ENCODE measurements at places on chromosomes 11 and 22.

- DNase-seq: no peak
Observed at GRCh38 chr11:122354025-122354697, 238.1 kb upstream of the BLID start.

GRCh38 chr11:59841514-59841913 lies 3.8 kb downstream of the CBLIF start:
- DNase-seq: no peak

- DNase-seq: no peak
Observed at GRCh38 chr11:117495357-117495756, 167.7 kb downstream of the CEP164 start.

DNA sequence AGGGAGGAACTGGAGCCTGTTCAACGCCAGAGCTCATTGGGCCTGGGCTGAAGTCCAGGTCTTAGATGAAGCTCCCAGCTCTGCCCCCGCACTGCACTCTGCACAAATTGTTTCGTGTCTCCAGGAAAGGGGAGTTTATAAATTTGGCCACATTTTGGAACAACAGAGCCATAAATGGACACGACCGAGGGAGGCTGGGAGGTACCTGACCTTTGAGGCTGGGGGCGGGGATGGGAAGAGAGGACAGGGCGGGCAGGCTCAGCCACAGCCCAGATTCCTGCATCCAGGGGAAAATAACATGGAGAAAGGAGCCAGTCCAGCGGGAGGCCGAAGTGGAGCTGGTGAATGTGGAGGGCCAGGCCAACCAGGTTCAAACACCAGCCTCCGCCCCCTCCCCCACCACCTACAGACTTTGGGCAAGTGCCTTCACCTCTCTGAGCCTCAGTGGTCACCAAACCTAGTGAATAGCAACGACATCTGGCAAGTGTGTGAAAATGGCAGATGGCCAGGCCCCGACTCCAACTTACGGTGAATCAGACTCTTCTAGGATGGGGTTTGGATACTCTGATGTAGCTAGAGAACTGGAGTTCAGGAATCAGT lies 36.8 kb upstream of the SMTN start:
- DNase-seq: no peak

DNA sequence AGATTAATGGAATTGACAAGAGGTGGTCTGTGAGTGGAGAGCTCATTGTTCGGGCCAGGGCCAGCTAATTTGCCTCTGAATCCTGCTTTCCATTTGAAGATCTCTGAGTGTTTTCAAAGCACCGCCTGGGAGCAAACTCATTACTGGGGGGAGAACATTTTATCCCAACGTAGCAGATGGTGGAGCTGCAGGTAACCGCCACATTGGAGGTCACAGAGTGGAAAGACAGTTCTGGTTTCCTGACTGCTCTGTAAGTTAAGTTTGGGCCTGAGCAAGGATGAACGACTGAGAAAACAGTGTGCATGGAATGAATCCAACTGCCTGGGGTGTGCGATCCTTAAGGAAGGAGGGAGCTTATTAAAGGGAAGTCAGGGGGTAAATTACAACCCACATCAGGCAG lies 30.5 kb downstream of the LMO2 start:
- no peak for DNase-seq

GRCh38 chr22:28846994-28847393 lies 36.4 kb upstream of the ZNRF3 start:
- no peak for DNase-seq

- no peak for DNase-seq
Observed at GRCh38 chr11:46711303-46711702, 7.7 kb upstream of the F2 start.

DNA sequence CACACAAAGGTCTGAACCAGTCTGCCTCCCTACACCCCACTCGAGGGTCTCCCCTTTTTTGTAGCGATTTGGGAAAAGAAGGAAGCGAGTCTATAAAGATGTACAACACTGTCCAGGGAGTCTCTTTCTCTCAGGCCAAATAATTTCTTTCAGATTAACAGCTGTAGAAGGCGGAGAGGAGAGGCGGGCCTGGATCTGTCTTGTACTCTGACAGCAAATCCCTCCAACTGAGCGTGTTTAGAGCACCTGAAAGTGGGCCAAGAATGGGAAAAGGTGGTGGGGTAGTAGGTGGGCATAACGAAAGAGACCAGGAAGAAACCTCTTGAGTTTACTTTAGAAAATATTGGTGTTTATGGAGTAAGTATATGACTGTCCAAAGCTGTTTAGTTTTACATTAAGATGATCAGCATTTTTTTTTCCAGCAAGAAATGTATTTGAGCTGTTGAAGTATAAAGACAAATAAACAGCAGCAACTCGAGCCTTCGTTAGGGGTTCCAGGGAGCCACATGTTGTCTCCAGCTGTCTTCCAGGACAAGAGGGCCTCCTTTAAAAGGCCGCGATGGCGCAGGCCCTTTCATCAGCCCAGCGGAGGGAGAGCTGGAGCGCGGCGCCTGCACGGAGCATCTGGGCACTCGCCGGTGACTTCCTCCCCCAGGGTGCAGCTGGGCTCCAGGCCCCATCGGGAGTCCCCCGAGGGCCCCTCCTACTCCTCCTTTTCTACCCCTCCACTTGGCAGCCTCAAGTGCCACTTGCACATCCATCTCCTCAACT lies 34.9 kb downstream of the SCUBE1 start:
- no peak for DNase-seq
